Astrocyte (in vitro differentiated cells and primary cell): ENCODE measurements at places on chromosomes 5 and 9. TPM values are rescaled to one million over a fixed set of nuclear protein-coding genes. Genes with fewer than 3 reads are reported as not detected.

- DNase-seq, result no peak
Measured at GRCh38 chr5:982377-983237, 26.0 kb upstream of the NKD2 start.

- no peak for DNase-seq
Measured at GRCh38 chr5:6446042-6446441, 2.6 kb upstream of the UBE2QL1 start.

DNA sequence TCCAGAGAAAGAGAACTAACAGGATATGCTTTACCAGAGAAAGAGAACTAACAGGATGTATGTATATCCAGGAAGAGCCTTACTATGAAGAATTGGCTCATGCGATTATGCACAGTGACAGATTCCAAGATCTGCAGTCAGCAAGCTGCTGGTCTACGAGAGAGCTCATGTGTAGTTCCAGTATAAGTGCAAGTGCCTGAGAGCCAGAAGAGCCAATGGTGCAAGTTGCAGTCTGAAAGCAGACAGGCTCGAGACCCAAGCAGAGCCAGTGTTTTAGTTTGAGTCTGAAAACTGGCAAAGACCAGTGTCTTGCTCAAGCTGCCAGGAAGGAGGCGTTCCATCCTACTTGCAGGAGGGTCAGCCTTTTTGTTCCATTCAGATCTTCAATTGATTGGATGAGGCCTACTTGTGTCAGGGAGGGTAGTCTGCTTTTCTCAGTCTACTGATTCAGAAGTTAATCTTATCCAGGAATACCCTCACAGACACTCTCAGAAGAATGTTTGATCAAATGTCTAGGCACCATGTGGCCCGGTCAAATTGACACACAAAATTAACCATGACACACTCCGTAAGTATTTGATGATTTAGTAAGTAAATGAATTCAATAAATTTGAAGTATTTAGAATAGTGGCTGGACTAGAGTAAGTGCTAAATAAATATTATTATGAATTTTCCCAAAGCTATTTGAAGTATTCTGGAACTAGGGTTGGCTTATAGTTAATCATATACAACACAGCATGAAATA lies 372.1 kb upstream of the SGCD start:
- DNase-seq, result peak; percentile 33

GRCh38 chr5:122940890-122941289 lies 95.5 kb downstream of the SNX24 start:
- no peak for DNase-seq

Gene TSSK1B
- total RNA-seq, result 0.20 and 0.41 TPM in 2 replicates

Gene CER1
- 2.2 and 2.8 TPM in 2 replicates for total RNA-seq

Gene SURF6
- 22.2 and 25.1 TPM in 2 replicates for total RNA-seq
